DMS153 (cell line): ENCODE measurements at places on chromosomes 7 and 10.

DNA sequence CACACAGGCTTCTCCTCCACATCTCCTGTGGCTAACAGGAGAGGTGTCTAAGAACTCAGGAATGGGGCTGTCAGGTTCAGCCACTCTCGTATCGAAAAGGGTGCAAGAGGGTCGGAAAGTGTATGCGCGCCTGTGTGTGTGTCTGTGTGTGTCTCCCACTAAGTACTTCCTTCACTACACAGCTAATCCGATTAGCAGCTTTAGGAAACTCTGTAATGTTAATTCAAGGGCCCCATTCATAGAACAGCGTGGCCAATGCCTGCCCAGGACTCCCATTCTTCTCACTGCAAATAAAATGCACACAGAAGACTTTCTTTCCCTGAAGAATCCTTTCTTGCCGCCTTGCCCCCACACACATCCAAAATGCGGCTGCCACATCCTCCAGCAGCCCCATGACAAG lies 39.9 kb downstream of the TLL2 start:
- no peak for DNase-seq

DNA sequence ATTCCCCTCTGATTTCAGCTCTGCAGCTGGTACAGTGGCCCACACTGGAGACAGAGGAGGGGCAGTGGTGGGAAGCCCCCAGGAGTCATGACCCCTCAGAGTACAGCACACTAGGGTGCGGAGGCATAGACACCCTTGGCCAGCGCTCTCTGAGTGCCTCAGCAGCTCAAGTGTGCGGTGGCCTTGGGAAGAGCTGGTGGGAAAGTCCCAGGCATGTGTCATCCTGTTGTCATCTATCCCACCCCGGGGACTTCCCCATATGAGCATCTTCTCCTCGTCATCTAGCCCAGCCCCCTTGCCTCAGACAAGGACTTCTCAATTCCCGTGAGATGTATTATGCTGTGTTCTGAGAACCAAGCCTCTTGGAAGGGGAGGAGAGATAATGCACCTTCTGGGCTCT lies 15.6 kb upstream of the PPIF start:
- DNase-seq, result no peak

- DNase-seq, result no peak
These were observed 213.4 kb downstream of the TAX1BP1 start for GRCh38 chr7:27953361-27953760.

DNA sequence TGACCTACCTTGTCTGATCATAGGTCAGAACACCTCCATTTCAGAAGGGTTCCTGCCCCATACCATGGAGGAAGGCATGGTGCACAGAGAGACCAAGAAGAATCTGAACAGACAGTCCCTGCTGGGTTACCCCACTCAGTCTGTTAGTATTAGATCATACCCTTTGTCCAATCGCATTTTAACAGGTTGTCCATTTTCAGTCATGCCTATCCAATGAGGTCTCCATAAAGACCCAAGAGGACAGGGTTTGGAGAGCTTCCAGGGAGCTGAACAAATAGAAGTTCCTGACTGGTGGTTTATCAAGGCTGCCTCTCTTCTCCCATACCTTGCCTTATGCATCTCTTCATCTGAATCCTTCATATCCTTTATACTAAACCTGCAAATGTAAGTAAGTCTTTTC lies 21.2 kb upstream of the SLC16A12 start:
- peak; percentile 27 for DNase-seq

DNA sequence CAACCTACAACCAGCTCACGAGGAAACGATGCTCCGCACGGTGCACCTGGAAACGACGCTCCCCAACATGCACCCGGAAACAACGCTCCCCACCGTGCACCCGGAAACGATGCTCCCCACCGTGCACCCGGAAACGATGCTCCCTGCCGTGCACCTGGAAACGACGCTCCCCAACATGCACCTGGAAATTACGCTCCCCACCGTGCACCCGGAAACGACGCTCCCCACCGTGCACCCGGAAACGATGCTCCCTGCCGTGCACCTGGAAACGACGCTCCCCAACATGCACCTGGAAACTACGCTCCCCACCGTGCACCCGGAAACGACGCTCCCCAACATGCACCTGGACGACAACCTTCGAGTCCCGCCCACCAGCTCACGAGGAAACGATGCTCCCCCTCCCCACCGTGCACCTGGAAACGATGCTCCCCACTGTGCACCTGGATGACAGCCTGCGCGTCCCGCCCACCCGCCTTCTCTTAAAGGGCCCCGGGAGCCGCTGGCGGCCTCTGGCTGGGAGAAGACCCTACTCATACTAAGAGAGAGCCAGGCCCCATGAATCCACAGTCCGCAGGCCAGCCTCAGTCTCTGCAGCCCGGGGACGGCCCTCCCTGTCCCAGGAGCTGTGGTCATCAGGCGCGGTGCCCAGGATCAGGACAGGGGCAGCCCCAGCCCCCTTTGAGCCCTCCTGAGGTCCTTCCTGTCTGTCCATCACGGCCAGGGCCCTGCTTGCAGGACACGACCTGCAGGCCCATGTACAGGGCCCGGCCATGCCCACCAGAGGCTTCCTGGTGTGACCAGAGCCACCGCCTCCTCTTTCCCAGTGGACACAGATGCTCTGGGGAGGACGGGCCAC lies 98.3 kb downstream of the PDGFA start:
- DNase-seq, result peak; percentile 33

DNA sequence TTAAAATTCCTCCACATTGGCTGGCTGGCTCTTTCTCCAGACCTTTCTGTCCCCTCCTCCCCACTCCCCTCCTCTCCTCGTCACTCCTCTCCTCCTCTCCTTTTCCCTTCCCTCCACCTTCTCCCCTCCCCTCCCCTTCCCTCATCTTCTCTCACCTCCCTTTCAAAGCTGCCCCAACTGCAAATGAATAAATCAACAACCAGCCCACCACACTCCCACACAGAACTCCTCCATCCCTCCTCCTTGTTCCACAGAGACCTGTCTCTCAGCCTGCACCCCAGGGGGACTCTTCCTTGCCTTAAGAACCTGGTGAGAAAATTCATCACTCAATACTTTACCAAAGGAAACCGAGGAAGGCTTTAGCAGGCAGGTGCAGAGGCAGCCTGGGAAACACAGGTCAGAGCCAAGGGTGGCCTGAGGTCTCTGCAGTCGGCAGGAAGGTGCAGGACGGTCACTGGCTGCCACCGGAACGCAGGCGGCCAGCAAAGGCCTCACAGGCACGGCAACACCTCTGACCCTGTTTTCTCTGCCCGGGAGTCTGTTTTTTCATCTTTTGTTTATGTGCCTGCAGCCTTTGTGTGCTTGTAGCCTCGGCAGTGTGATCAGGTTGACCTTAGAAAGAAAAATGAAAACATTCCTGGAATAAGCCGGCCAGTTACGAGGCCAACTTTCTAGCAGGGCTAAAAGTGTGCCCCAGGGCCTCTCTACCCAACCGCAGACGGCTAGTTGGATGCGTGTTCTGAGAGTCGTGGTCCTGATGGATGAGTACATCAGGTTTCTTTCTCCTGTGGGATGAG lies 207.6 kb upstream of the KLF6 start:
- DNase-seq, result no peak

DNA sequence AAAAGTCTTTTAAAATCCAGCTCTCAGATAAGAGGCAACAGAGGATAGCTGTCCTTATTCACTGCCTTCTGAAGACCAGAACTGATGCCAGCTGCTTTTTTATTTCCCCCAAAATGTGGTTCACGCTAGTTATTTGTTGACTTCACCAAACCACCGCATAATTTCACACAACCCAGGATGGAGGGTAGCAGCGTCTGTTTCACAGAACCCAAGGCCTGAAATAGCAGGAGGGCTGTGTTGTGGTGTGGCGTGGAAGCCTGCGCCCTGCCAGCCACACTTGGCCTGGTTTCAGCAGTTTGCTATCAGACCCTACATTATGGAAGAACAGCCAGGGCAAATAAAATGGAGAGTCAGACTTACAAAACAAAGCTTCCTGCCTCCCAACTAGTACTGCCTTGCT lies 155.4 kb downstream of the DYNC1I1 start:
- peak; percentile 50 for DNase-seq

DNA sequence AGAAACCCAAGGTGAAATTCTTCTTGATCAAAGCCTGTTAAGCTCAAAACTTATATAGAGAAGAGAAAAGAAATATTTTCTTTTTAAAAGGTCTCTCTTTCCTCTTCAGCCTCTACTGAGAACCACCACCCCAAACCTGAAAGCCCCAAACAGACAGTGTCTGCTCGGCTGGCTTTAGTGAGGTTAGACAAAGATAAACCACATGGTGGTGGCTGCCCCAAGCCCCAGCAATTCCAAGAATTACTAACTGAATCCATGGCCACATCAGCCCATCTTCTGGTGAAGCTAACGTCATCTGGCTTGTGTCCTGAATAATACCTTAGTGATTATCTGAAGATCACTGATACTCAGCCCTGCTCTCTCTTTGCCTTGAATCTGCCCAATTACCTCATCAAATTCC lies 275.0 kb downstream of the ELMO1 start:
- DNase-seq, result no peak

GRCh38 chr7:37916673-37917660 lies at the start of gene SFRP4:
Gene SFRP4 (minus strand): TSS chr7:37916817. CDS start chr7:37916537, 280 bp downstream.
- no peak for DNase-seq

DNA sequence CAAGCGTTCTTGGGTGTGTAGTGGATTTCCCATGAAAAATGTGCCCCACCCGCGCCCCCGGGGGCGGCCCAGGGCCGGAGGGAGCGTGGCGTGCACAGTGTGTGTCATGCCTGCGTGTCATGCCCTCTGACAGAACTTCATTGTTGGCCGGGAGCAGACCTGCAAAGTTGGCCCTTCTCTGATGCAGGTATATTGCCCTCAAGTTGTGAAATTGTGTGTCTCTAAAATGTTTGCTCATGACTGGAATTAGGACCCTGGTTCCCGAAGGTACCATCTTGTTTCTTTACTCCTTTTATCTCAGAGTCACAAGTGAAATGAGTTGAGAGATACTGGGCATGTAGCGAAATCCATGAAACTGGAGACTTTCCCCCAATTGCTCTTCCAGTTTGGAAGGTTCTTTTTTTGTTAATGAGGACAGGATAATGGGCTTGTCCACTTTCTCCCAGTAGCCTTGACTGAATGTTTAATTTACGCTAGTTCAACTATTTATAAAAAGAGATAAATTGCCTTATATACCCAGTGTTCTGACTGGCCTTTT lies 26.2 kb downstream of the ADK start:
- no peak for DNase-seq

DNA sequence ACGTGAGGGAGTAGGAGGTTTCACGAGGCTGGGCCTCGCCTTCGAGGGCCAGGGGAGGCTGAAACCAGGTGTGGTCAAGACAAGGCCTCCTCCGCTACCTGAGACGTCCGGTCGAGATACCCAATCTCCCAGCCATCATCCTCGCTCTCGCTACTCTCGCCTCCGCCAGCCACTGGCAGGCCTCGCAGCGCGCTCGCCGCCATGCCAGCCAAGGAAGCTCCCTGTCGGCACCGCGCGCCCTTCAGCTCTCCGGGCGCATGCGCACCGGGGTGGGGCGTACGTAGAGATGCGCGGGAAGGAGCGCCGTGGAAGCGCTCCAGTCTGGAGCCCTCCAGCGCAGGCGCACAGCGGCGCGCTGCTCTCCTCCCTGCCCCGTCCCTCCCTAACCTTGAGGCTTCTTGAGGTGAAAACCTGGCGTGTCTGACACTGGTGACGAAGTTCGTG lies at the start of gene ASZ1:
Gene ASZ1, minus strand, starts transcription at position 236 of the 444 bp plus-strand sequence. Its CDS starts 33 bp downstream, at position 203.
- no peak for DNase-seq

DNA sequence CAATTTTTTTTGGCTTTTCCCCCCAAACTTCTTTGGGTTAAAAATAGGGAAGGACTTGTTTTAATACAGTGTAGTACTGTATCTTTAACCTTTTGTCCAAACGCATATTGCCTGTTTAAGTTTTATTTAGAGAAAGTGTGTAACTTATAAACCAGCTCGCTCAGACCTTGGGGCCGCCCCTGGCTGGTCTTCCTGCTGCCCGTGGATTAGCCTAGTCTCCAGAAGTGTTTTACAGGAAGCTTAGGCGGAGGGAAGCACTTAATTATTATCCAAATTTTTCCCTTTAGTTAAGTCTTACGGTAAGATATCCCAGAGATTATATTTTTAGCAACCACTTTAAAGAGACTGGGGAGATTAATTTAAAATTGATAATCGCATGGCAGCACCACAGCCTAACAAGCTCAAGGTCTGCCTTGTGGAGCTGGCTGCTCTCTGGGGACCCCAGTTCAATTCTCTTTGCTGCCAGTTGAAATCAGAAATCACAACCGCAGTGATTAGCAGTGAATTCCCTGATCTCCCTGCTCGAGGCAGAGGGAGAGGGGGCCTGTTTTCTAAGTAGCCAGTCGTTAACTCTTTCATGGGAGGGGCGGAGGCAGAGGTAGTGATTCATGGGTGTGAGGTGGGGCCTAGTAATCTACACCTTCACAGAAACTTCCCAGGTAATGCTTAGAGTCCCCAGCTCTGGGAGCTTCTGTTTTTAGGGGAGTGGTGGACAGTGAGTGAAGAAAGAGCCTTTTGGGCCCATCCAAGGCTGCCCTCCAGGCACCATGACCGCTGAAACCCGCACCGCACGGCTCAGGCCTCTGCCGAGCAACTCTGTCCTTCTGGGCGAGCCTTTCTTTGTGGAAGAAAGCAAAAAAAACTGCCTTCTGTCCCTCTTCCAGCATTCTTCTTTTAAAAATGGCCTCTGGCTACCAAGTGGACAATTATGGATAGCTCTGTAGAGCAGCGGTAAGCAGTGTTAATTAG lies 548.7 kb upstream of the GALNT17 start:
- DNase-seq, result no peak

GRCh38 chr7:1123715-1124114 lies 35.8 kb downstream of the GPER1 start:
- DNase-seq, result no peak

DNA sequence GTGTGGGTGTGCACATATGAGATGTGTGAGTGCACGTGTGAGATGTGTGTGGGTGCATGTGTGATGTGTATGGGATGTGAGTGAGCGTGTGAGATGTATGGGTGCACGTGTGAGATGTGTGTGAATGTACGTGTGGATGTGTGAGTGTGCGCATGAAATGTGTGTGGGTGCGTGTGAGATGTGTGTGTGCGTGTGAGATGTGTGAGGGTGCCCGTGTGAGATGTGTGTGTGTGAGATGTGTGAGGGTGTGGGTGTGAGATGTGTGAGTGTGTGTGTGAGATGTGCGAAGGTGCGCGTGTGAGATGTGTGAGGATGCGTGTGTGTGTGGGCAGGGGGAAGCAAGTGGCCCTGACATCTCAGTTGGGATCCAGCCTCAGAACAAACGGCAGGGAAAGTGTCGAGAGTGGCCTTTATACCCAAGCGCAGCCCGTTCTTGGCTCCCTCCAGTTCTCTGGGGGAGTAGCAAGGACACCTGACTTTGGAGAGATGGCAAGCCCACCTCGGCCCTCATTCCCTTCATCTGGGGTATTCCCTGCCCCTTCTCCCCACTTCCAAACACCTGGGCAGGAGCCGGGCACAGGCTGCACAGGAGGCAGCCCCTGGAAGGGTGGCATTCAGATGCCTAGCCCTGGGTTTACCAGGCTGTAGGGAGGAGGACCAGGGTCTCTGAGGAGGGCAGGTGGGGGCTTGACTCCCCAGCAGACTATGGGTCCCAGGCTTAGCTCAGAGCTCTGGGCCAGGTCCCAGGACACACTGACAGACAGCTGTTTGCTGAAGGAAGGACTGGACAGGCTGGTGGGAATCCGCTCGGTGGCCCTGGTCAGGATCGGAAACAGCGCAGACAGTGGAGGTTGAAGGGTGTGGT lies 31.6 kb downstream of the PPIF start:
- DNase-seq, result no peak

- DNase-seq, result no peak
These were observed 37.0 kb downstream of the MRPS33 start for GRCh38 chr7:140977741-140978140.

- no peak for DNase-seq
These were observed 761 bp upstream of the CHST12 start for GRCh38 chr7:2402687-2403013.

- DNase-seq, result no peak
These were observed 182.8 kb upstream of the PHYHIPL start for GRCh38 chr10:58993480-58994221.
